BJ (cell line): ENCODE measurements at places on chromosomes 4 and X. TPM values are rescaled to one million over a fixed set of nuclear protein-coding genes. Genes with fewer than 3 reads are reported as not detected.

SSX2B gene
- polyA plus RNA-seq: not detected in 2 replicates

DIPK2B gene
- not detected in 2 replicates for polyA plus RNA-seq

SLITRK4 gene
- polyA plus RNA-seq: not detected in 2 replicates

FAM241A gene
- polyA plus RNA-seq: 0.45 and 0.91 TPM in 2 replicates

ING2 gene
- 4.4 and 8.2 TPM in 2 replicates for polyA plus RNA-seq

DNA sequence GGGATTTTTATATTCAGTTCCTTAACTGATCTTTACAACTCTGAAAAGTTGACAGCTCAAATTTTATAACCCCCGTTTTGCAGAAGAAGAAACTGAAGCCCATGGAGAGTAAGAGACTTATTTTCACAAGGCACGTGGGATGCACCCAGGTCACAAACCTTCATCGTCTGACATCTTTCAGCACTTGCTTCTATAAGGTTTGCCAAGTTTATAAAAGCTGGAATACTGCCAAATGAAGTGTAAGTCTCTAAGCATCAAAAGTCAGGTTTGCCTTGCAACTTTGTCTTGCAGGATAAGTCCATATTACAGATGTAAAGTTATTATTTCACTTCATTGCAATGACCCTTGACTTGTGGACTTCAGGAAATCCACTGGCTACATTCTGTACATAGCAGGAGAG, 6.3 kb upstream of the KCNIP4 start:
- no peak for DNase-seq

DNA sequence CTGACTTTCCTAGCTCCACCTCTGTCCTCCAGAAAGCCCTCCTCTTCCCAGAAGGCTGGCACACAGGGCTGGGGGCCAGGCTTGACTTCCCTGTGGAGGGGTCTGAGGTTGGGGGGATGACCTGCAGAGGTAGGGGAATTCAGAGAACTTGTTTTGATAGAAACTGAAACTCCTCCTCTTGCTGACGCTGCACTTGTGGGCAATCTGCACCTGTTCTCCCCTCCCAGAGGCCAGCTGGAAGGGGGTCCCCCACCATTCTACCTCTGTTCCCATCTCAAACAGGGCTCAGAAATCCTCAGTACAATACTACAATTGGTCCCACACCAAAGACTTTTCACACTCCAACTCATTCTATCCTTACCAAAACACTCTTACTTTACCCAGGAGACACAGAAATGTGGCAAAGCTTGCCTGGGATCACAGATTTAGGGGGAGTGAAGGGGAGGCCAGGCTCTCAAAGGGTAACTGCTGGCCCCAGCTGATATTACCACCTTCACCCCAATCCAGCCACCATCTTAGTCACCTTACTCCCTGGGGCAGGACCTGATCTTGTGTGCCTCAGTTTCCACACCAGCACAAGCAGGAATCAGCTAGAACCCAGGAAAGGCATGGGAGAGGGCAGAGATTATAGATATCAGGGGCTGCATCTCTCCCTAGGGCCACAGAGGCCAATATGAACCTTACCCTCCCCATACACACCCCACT, 18.5 kb downstream of the OTUD5 start:
- no peak for DNase-seq

GRCh38 chrX:152861826-152862225, 31.0 kb downstream of the NSDHL start:
- no peak for DNase-seq

DNA sequence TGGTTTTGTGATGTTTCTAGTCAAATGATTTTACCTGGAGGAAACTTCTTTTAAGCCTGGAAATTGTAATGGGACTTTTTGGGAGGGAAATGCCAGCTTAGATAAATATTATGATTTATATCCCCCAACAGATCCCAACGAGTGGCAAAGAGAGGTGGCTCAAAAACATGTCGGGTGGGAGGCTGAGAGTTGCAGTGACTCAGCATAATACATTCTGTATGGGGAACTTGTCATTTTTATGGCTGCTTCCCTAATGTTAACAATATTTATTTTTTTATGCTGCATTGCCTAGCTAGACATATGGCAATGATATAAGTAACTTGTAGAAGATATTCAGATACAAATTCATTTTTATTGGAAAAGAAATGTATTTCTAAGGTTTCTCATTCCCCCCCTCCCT, 219.0 kb downstream of the ARHGAP10 start:
- DNase-seq: no peak

DNA sequence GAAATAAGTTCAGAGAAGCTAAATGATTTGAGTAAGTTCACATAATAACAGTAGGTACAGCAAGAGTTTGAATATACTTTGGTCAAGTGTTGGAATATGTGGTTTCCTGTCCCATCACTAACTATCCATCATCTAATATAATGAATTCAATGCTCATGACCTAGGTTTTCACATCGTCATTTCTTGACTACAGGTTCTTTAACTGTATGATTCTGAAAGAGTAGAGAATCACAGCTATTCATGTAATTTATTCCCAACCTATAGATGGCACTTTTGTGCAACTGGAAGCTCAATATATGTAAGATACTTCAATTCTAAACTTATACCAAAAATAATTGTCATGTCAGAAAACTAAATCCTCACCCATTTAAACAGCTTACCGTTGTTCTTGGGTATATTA, 53.1 kb downstream of the TIGD2 start:
- DNase-seq: no peak

DNA sequence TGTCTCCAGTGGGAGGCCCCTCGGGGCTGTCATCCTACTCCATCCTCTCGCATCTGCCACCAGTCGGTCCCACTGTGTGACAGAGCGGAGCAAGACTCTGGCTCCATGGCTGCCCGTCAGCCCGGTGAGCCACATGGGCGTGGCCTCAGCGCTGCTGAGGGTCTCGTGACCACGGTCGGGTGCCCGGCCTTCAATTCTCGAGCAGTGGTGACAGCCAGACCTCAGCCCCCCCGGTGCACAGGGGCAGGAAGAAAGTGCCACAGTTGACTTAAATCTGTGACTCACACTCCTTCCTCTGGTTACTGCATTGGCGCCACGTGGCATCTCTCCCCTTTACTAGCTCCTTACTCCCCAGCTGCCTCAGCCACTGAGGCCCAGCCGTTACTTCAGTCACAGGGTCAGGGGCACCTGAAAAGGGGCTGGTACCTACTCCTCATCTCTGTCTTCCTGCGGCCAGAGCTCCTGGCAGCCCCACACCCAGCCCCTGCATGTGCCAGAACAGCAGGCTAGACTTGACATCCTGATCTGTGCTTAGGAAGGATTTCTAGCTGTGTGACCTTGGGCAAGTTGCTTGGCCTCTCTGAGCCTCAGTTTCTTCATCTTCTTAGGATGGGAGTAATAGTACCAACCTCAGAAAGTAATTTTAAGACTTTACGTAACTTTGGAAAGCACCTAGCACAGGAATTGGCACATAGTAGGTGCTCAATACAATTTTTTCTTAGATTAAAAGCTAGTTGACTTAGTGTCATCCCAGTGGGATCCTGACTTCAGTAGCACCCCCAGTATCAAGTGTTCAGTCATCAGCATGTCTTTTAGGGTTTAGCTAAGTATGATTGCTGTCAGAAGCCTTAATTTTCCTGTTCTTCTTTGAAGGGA, 66.1 kb downstream of the TNIP2 start:
- no peak for DNase-seq

DNA sequence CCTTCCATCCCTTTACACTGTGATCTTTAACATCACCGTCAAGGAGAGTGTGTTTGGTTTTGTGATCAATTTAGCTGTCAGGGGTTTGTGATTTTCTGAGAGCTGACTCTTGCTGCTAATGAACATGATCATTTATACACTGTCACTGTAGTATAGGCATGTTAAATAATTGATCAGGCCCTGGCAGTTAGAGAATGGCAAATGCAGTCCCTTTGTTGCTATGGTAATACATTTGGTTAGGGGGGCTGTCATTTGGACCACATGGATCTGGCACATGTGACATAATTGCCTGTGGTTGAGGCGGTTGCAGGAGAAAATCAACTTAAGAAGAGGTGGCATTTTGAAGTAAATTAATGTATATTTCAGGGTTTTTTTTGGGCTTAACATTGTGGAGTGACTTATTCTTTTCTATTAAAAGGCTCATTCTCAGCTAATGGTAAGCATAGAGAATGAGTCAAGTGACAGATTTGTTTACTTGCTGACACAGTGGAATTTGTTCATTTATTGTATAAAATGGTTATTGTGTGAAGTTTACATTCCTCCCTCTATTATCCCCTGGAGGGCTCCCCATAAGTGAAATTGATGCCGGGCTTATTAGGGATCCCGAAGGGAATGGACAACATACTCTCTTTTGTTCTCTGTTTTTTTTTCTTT, 114.0 kb downstream of the FHIP1A start:
- no peak for DNase-seq

DNA sequence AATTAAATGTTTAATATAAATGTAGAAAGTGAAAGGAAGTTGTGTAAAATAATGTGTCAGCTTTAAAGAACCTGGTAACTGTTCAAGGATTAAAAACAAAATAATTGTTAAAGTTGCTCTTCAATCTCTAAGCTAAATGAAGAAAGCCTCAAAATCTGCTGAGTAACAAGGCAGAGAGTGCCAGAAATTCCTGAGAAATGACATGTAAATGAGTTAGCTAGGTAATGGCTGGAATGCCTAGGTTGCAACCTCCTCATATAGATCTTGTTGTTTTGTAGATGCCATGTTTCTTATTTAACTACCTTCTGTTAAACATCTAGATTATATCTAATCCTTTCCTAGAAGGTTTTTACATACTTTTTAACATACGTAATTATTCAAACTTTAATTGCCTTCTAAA, 763.6 kb upstream of the AGA start:
- no peak for DNase-seq

DNA sequence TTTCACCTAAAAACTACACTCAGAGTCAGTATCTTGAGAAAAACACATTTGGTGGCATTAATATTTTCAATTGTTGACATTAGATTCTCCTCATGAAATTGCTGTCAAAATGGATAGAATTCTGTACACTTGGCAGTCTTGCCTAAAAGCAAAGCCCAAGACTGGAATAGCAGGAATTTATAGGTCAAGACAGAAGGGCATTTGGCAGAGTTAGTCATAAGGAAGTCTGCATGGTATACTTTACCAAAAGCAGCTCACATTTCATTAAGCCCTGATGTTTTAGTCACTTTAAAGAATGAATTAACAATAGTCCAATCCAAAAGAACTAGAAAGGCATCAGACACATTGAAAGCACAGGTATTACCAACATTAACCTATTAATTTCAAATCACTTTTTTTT, 7.1 kb downstream of the CCDC160 start:
- DNase-seq: no peak

GRCh38 chrX:53261355-53261972, 19.9 kb downstream of the IQSEC2 start:
- DNase-seq: no peak

- DNase-seq: no peak
These were observed 148.5 kb downstream of the PPP3CA start for GRCh38 chr4:101198682-101199339.

- no peak for DNase-seq
These were observed 13.5 kb downstream of the EMCN start for GRCh38 chr4:100504086-100504874.

DNA sequence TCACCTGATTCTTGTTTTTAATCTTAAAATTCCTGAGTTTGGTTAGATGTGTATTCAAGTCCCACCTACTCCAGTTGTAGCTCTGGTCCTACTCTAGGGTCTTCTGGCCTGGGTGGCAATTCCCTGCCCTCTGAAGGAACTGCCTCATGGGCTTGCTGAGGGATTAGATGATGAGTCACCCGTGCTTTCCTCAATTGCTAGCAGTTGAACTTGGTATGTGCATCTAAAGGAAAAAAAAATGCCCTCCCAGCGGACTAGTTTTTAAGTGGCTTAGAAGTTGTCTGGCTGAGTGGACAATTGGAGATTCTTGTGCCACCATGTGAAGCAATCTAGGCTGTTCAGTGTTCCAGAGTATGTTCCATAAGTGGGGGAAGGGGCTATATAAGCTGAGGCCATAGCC, 127.0 kb downstream of the CCNG2 start:
- DNase-seq: no peak
